Hippocampal formation (tissue), 2 donors: ENCODE measurements at places on chromosomes 5 and 9.

GRCh38 chr5:68419637-68420452 lies 204.3 kb downstream of the PIK3R1 start:
- DNase-seq, result no peak

DNA sequence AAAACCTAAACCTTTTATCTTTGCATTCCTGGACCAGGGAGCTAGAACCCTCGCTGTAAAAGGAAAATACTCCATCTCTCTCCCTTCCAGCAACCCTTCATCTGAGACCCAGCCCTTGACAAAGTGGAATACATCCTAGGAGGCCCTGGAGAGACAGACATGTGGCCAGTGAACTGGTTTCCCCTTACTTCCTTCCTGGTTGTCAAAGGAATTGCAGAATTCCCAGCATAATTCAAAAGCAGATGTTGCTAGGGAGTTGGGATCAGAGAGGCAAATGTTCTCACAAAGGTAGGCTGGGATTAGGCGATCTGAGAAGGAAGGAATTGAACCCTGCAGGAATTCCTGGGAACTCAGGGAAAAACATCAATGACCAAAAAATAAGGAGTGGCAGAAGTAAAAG lies 80.9 kb downstream of the MARCHF3 start:
- no peak for DNase-seq

DNA sequence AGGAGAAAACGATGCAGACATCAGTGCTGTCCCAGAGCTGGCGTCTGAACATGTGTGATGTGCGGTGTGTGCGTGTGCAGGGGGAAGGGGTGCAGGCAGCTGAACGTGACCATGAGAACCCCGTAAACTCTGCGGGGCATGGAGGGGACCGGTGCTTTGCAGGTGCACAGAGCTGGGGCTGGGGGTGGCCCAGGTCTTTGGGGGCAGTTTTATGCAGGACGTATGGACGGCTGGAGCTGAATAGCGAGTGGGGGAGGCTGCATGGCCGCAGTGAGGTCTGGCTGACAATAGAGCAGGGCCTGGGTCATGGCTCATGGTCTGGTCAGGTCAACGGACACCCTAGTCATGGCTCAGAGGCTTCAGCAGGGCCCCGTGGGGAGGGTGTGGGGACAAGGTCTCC lies 3.3 kb upstream of the EXOC3 start:
- DNase-seq, result no peak

DNA sequence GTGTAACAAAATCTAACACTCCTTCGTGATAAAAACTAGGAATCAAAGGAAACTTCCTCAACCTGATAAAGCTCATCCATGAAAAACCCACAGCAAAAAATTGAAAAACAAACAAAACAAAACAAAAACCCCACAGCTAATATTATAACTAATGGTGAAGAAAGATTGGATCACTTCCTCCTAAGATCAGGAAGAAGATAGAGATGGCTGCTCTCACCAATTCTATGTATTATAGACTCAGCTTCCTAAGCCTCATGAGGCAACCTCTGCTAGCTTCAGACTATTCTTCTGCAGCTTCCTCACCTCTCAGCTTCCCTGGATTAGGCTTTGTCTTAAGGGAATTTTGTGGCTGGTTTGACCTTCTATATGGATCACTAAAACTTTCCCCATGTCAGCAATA lies 40.1 kb downstream of the PHAX start:
- DNase-seq, result no peak

- DNase-seq, result no peak
Measured at GRCh38 chr9:68942790-68943189, 71.1 kb downstream of the PRKACG start.
